ENCODE measurements at places on chromosomes 5 and 9.

- no peak for DNase-seq
Measured at GRCh38 chr5:78956901-78957300, 28.2 kb downstream of the ARSB start.

DNA sequence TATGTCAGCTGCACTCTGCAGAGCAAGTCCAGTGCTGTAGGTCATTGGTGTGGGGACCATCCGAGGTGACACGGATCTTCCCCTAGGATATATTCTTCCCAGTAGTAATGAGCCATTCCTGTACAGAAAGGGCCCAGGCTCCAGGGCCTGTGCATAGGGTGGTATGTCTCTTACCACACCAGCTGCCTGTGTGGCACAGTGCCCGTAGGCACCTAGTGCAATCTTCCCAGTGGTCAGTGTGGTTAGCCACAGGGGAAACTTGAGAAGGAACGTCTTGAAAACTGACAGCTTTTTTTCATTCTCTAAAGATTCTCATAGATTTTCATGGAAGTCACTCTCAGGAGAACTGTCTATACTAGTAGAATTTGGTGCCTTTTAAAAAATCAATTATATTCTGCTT lies 39.8 kb downstream of the CYSTM1 start:
- no peak for DNase-seq

- DNase-seq = no peak
Measured at GRCh38 chr9:128911529-128912035, 9.2 kb upstream of the PHYHD1 start.

DNA sequence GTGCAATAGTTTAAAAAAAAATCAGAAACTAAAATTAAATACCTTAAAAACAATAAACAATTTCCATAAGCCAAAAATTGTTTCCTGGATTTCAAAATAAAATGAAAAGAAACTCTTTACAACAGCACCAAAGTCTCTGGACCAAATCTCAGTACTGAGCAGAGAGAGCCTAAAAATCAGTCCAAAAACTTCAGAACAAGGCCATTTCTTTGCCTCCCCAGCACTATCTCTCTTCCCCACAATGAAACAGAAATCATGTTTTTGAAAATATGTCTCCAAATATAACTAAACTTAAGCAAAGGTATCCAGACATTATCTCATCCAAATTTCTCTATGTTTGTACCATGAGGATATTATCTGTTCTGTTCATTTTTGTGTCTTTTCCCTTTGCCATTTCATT lies 1.0 kb downstream of the FREM1 start:
- no peak for DNase-seq

DNA sequence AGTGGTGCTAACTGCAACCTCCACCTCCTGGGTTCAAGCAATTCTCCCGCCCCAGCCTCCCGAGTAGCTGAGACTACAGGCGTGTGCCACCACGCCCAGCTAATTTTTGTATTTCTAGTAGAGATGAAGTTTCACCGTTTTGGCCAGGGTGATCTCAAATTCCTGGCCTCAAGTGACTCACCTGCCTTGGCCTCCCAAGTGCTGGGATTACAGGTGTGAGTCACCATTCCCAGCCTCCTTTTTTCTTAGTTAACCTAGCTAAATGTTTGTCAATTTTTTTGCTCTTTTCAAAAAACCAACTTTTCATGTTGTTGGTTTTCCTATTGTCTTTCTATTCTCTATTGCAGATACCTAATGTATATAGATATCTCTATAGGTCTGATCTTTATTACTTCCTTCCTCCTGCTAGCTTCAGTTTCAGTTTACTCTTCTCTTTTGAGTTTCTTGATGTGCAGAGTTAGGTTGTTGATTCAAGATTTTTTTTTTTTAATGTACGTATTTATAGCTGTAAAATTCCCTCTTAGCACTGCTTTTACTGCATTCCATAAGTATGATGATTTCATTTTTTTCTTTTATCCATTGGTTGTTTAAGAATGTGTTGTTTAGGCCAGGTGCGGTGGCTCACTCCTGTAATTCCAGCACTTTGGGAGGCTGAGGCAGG lies 32.9 kb downstream of the FGD3 start:
- no peak for DNase-seq

DNA sequence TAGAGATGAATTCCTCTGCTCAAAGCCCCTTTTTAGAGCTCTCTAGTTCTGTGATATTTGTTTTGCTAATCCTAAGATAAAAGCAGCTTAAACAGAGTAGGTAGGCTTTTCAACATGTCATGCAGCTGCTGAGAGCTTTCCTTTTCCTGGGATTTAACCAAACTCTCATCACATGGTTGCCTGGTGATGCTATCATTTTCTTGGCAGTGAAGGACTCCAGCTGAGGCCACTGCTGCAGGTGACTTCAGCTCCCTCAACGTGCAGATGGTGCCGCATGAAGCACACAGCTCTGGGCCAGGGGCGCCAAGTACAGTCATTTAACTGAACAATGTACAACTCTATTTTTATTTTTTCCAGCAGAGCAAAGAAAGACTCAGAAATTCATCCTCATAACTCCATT lies 42.2 kb downstream of the SECISBP2 start:
- peak; percentile 79 for DNase-seq

DNA sequence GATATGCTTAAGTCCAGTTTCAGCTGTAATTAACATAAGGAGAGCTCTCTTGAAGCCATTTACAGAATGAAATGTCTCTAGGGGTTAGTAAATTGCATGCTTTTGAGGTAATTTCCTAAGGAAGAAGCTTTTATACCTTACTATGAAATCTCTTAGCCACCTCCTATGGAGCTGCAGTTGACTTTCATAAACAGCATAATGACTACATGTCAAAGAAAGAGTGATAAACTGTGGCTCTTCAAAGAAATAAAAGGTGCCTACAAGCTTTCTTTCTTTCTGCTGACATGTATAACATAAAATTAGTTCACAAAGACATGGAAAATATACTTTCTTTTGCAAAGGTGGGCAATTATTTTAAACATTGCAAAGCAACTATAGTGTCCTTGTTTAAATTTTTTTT lies 90.8 kb downstream of the TMEM167A start:
- no peak for DNase-seq

DNA sequence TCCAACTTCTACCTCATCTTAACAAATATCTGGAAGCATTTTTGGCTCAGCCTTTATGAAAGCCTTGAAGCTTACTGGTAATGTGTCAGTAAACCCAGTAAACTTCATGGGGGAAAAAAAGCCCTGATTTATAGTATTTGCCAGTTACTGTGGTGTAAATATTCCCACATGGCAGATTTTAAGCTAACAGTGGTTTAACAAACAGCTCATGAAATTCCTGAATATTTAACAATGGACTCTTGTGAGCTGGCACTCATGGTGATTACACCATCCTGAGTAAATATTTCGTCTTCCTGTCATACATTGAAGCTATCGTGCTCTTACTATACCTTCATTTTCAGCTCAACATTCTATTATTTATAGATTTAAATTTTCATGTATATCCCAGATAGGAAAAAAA lies 57.0 kb upstream of the ACOT12 start:
- DNase-seq = peak; percentile 13

DNA sequence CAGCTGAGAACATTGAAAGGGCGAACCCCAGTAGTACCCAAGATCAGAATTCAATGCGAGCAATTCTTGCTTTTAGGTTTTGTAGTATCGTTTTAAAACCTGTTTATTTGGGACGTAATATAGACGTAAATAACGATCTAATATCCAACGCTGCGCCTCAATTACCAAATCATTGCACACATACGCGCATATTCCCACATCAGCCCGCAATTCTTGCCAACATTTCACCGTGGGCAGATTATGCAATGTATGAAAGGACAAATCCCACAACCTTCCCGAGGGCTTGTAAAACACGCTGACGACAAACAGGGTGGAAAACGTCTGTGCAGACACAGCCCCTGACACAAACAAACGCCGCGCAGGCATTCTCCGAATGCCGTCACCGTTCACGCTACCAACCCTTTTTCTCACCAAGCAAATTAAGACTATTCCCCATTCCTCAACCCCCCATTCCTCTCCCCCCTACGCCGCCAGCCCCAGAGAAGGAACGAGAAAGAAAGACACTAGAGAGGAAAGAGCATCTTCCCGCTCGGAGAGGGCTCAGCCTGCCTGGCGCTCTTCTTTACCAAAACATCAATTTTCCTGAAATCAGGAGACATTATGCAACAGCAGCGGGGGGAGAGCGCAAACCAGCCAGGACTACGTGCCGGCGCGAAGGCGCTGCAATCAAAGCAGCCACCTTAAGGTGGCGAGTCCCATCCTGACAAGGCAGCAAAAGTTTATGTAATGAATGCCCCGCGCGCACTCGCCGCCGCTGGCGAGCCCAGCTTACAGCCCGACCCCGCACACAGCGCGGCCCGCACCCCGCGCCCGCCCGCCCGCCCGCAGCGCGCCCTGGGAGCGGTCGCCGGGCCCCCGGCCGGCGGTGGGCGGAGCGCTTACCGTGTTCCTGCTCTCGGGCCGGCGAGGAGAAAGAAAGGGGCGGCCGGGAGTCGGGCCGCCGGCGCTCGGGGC lies 597 bp downstream of the NFIL3 start:
- DNase-seq = no peak
